Nephron progenitor cell (in vitro differentiated cells): ENCODE measurements at places on chromosomes 2 and 18.

GRCh38 chr2:56565143-56565542 is 381.4 kb downstream of the CCDC85A start:
- no peak for DNase-seq
- H3K27ac ChIP-seq = no peak overlapping the region
- no peak overlapping the region for H3K4me3 ChIP-seq
- H3K4me1 ChIP-seq = no peaks in the 10 kb centered on the region
- no peaks in the 10 kb centered on the region for H3K36me3 ChIP-seq
- no peaks in the 10 kb centered on the region for H3K27me3 ChIP-seq

DNA sequence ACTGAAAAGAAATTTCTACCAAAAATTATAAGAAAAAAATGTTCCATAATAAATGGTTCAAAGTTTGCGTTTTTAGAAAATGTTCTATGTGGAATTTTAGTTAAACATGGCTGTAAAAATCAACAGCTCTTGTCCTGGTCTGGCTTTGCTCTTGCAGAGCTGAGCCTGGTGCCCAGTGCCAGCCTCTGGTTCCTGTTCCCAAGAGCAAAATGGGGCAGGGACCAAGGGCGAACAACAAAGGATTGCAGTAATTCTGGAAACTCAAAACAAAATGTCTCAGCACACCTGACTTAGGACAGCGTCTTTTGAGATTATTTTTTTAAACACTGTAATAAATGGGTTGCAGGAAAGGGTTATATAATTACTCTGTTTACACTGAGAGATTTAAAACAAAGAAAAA is 174.7 kb downstream of the ANAPC1 start:
- H3K27me3 ChIP-seq = peaks cover 12% of the 10 kb centered on the region
- DNase-seq = no peak
- H3K4me3 ChIP-seq = no peak overlapping the region
- H3K4me1 ChIP-seq = peaks cover 35% of the 10 kb centered on the region
- H3K27ac ChIP-seq = no peak overlapping the region

- peaks cover 21% of the 10 kb centered on the region for H3K4me1 ChIP-seq
- peaks cover 61% of the 10 kb centered on the region for H3K36me3 ChIP-seq
- DNase-seq = no peak
- H3K4me3 ChIP-seq = no peak overlapping the region
- H3K27me3 ChIP-seq = no peaks in the 10 kb centered on the region
Observed at GRCh38 chr2:86038291-86039081, 67.2 kb downstream of the POLR1A start.

DNA sequence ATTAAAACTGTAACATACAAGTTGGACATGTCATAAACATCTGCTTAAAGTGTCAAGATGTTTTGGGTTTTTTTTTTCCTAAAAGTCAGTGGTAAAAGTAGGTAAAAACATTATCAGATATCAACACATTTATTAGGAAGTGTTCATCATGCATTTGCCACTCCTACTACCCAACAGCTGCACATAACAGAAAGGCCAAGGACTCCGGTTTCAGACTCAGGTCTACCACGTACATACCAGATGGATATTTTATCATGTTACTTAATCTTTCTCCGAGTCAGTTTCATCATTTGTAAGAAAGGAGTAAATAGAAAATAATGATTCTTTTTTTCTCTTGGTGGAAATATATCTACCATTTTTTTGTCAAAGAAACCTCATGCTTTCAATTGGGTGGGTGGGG is 192.3 kb downstream of the UBE2E3 start:
- H3K4me1 ChIP-seq = no peaks in the 10 kb centered on the region
- no peak overlapping the region for H3K27ac ChIP-seq
- DNase-seq = no peak
- peaks cover 3% of the 10 kb centered on the region for H3K27me3 ChIP-seq

DNA sequence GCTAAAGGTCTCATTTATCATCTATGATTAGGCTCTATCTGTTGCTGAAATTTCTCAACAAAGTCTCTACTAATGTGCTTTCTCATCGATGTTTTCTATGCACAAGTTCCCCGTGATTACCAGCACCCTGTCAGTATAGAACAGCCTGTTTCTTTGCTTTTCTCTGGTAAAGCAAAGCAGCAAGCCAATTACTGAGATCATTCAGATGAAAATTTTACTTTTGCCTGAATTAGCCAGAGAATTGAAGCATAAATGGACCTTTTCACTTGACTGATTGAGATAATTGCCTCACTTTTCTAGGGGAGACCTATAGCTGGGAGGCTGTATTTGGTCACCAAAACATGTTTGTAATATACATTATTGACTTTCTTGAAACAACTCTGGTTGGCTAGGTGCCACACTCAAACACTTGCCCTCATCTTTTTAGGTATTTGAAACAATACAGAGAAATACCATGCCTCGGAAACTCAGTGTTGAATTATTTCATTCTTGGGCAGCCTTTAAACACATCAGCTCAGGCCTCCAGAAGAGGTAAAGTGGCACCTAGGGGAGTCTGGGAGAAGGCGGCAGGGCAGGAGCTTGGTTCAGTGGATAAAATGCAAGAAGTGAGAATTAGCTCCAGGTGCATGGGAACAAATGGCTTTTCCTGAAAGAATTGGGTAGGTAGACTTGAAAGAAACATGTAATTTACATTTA is 96.2 kb downstream of the GALNT3 start:
- no peak overlapping the region for H3K4me3 ChIP-seq
- H3K4me1 ChIP-seq = peaks cover 36% of the 10 kb centered on the region
- H3K36me3 ChIP-seq = peaks cover 12% of the 10 kb centered on the region
- DNase-seq = no peak
- H3K27me3 ChIP-seq = no peaks in the 10 kb centered on the region

DNA sequence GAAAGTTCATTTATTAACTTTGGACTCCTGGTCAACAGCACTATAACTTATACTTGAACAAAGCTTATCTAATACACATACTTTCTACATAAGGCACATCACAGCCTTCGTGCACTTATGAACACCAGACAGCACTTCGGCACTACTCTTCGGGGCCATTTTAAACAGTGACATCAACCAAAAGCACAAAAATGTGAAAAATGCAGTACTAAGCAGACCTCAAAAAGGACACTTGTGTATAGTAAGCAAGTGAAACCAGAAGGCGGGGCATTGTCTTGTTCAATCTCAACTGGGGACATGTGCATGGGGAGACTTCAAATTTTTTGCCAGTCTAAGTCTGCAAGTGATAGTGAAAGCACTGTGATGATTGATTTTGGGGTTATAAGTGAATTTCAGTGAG is 163.0 kb downstream of the NCKAP5 start:
- H3K27me3 ChIP-seq = peaks cover 4% of the 10 kb centered on the region
- no peak overlapping the region for H3K4me3 ChIP-seq
- peaks cover 5% of the 10 kb centered on the region for H3K4me1 ChIP-seq

DNA sequence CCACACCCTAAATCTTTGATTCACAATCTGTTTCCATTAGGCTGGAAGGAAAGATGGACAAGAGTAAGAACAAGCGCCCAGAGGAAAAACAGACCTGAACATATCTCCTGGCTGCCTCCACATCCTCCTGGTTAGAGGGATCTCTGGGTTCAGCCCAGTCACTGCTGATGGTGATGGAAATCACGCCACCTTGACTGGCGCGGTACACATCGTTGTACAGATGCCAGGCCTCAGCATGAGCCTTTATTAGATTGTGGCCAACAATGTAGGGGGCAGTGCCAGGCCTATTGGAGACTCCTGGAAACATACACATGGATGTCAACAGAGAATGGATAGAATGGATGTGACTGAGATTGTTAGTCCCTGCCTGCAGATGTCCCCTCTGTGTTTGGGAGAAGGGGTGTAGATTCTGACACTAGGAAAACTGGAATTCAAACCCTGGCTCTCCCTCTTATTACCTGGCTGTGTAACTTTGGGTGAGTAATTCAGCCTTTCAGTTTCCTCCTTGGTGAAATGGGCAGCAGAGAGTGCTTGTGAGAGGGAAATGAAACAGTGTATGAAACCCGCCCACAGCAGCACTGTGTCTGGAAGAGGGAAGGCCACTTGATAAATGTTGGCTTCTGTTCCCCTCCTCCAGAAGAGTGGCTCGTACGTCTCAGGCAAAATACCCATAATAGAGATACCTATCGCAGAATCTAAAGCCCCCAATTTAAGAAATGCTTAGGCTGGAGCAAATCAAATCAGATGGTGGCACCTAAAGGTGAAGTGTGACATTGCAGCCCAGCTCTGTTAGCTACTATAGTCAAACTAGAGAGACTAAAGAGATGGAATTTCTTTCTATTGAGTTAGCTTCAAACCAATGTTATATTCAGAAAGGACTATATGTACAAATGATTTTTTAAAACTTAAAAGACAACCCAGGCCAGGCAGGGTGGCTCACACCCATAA is 36.2 kb downstream of the LCT start:
- H3K4me1 ChIP-seq = no peaks in the 10 kb centered on the region
- H3K4me3 ChIP-seq = no peak overlapping the region
- peaks cover 6% of the 10 kb centered on the region for H3K27me3 ChIP-seq
- no peak overlapping the region for H3K27ac ChIP-seq
- peaks cover 5% of the 10 kb centered on the region for H3K36me3 ChIP-seq
- DNase-seq = no peak
